ENCODE measurements at places on chromosomes 12 and 14.
A peak's percentile ranks its signal among the peaks of the same experiment; 100 is the strongest.

DNA sequence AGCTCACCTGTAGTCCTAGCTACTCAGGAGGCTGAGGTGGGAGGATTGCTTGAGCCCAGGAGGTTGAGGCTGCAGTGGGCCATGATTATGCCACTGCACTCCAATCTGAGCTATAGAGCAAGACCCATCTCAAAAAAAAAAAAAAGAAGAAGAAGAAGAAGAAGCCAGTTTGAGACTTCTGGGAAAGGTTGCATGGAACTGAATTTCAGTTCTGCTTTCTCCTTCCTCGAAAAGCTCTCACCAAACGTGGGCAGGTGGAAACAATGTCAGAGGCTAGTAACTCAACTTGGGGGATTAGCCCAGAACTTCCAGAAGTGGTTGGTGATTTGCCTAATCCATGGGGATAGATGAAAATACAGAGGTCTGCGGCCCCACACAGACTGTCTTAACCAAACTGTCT, 18.7 kb downstream of the FLVCR2 start:
- no peak overlapping the region for H3K4me3 ChIP-seq
- no peaks in the 10 kb centered on the region for H3K36me3 ChIP-seq
- no peaks in the 10 kb centered on the region for H3K4me1 ChIP-seq
- H3K27me3 ChIP-seq, result no peaks in the 10 kb centered on the region

DNA sequence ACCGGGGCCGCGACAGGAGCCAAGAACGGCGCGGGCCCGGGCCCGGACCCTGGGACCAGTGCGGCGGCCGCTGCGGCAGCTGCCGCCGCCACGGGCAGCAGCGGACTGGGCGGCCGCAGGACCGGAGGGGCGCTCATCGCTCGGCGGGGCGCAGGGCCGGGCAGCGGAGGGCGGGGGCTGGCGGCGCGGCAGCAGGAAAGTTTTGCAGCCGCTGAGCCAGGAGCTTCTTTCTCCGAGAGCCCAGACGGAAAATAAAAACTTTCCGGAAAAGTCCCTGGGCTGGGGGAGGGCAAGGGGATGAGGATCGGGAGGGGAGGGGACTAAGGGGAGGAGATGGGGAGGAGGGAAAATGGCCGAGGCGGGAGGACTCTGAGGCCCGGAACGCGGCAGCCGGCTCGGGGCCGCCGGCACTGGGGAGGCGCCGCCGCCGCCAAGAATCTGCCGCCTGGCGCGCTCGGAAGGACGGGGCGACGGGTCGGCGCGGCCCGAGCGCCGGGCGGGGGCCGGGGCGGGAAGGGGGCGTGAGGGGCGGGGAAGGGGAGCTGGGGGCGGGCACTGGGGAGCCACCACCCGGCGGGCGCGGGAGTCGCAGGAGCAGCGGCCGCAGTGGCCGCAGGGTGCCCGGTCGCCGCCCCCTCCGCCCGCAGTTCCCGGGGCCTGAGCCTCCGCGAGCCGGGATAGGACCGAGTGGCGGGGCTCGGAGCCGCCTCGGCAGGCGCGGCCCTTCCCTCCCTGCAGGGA, at the start of gene PRKD1:
Gene PRKD1 (minus strand): TSS at position 472 of the 741 bp plus-strand sequence.
- H3K4me3 ChIP-seq, result peak within 1 kb of the TSS; percentile 85
- peak; percentile 82 for DNase-seq
- H3K4me1 ChIP-seq, result peaks cover 17% of the 10 kb centered on the region
- H3K36me3 ChIP-seq, result no peaks in the 10 kb centered on the region

DNA sequence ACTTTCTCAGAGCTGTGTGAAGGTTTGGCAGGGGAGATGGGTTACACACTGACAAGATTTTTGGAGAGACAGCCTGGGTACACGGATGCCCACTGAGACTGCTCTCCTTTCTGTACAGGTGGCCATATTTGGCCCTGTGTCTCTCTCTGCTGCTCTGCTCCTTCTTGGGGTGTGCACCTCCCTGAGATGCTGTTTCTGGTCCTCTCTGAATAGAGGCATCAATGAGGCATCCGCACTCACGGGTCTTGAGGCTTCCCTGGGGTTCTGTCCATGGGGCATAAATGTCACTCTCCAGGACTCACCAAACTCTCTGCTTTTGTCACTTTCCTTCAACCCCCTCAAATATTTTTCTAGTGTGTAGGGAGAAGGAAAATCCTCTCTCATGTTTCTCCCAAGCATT, 77.5 kb downstream of the TTC8 start:
- no peak overlapping the region for H3K4me3 ChIP-seq
- H3K27me3 ChIP-seq, result no peaks in the 10 kb centered on the region
- DNase-seq, result no peak

DNA sequence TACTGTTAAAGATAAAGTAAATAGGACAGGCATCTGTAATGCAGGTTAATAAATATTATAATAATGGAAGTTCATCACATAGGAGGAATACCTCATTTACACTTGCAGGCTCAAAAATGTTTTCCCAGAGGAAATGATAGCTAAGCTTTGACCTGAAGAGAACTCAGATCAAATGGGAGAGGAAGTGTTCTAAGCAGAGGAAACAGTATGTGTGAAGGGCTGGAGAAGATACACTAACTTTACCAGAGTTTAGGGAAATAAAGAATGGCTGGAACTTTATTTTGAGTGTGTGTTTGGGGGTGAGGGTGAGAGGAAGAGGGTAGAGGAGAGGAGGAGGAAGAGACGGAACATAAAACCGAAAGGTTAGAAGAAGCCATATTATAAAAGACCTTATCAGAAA, 34.0 kb upstream of the AP4S1 start:
- no peaks in the 10 kb centered on the region for H3K27me3 ChIP-seq
- H3K4me3 ChIP-seq, result no peak overlapping the region
- no peak overlapping the region for H3K27ac ChIP-seq
- DNase-seq, result no peak
- no peaks in the 10 kb centered on the region for H3K4me1 ChIP-seq
- no peaks in the 10 kb centered on the region for H3K36me3 ChIP-seq

GRCh38 chr14:53953002-53953827, 3.4 kb downstream of the BMP4 start:
- H3K36me3 ChIP-seq, result peaks cover 3% of the 10 kb centered on the region
- peaks cover 52% of the 10 kb centered on the region for H3K4me1 ChIP-seq
- H3K27me3 ChIP-seq, result peaks cover 90% of the 10 kb centered on the region
- H3K4me3 ChIP-seq, result peak overlapping the region; percentile 58

GRCh38 chr12:1391722-1392121, 202.7 kb downstream of the FBXL14 start:
- no peak for DNase-seq
- H3K4me3 ChIP-seq, result no peak overlapping the region
- H3K27ac ChIP-seq, result no peak overlapping the region
- peaks cover 4% of the 10 kb centered on the region for H3K36me3 ChIP-seq
- H3K27me3 ChIP-seq, result no peaks in the 10 kb centered on the region
- no peaks in the 10 kb centered on the region for H3K4me1 ChIP-seq

DNA sequence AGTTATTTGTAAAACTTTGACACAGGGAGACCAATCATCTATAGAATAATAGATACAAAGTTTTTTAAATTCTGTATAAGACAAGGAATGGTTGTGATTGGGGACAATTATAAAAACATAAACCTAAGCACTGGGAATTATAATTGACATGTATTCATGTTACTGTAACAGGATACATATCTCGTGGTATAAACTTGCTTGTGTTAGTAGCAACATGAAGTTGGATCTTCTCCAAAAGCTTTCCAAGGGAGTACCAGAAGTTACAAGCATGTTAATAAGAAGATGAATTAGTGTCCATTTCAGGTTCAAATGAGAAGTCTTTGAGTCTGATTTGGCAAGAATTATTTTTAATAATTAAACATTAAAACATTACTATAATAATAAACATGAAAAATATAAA, 42.2 kb downstream of the CDKL1 start:
- peaks cover 5% of the 10 kb centered on the region for H3K36me3 ChIP-seq
- no peaks in the 10 kb centered on the region for H3K4me1 ChIP-seq
- no peak overlapping the region for H3K27ac ChIP-seq
- H3K27me3 ChIP-seq, result no peaks in the 10 kb centered on the region
- no peak for DNase-seq

DNA sequence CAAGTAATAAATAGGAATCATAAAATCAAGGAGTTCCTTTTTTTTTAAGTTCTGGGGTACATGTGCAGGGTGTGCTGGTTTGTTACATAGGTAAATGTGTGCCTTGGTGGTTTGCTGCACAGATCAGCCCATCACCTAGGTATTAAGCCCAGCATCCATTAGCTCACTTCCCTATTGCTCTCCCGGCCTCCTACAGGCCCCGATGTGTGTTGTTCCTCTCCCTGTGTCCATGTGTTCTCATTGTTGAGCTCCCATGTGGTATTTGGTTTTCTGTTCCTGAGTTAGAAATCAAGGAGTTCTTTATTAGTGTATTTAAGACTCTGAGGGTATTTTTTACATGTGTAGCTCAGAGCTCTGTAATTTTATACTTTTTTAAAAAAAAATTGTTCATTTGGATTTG, 86.0 kb downstream of the SCFD1 start:
- H3K36me3 ChIP-seq, result peaks cover 8% of the 10 kb centered on the region
- DNase-seq, result no peak
- no peaks in the 10 kb centered on the region for H3K4me1 ChIP-seq
- H3K4me3 ChIP-seq, result no peak overlapping the region
- H3K27ac ChIP-seq, result no peak overlapping the region

Measured in spinal cord (tissue), 10 donors.